CD4-positive, alpha-beta T cell treated with Interferon gamma for 1 hour (primary cell): ENCODE measurements at places on chromosomes 3 and 15.

- DNase-seq = no peak
These were observed 82.8 kb upstream of the HES1 start for GRCh38 chr3:194053136-194053535.

GRCh38 chr15:62069551-62069950, 2.8 kb downstream of the C2CD4A start:
- DNase-seq = no peak

GRCh38 chr15:82536409-82537350, 3.6 kb downstream of the RPS17 start:
- DNase-seq = no peak

DNA sequence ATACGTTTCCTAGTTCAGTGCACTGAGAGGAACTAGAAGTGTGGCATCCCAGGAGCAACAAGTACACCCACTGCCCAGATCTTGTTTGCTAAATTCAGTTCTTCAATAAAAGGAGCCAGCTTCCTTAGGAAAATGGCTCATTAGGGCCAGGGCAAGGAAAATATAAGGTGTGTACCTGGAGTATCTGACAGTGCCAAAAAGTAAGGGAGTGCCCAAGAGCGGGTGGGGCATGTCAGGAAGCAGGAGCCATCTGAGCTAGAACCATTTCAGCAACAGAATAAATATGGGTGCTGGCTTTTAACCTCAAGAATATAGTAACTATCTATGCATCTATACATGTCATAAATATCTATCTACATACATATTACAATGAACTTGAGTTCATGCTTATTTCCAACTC, 44.1 kb downstream of the SLC41A3 start:
- DNase-seq = no peak

GRCh38 chr3:138348754-138349739, 668 bp downstream of the MRAS start:
- DNase-seq = no peak

GRCh38 chr15:84685304-84685703, 27.3 kb upstream of the NMB start:
- DNase-seq = peak; percentile 7

DNA sequence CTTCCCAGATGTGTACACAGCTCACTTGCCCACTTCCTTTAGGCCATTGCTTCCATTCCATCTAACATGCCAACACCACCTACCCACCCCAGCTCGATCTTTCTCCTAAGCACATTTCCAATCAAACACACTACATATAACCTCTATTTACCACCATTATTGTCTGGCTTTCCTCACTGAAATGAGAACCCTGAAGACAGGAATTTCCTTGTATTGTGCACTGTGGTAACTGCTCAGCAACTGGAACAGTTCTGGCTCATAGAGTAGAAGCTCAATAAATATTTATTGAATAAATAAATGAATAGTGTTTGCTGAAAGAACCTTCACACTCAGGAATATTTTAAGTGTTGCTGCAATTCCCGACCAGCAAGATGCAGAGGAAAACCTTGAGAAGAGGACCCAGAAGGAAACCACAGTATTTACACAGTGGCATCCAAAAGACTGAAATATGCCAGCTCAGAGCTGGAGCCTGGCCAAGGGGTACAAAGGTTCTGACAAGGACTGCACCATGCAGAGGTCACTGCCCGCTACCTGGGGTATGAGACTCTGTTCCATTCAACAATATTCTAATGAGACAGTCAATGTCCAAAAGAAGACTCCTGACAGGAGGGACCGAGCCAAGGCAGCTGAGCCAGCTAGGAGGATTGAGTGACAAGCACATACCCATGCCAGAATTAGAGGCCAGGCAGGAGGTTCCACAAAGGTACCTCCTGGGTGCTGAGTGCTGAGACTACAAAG, 168.8 kb downstream of the NUP210 start:
- DNase-seq = no peak

DNA sequence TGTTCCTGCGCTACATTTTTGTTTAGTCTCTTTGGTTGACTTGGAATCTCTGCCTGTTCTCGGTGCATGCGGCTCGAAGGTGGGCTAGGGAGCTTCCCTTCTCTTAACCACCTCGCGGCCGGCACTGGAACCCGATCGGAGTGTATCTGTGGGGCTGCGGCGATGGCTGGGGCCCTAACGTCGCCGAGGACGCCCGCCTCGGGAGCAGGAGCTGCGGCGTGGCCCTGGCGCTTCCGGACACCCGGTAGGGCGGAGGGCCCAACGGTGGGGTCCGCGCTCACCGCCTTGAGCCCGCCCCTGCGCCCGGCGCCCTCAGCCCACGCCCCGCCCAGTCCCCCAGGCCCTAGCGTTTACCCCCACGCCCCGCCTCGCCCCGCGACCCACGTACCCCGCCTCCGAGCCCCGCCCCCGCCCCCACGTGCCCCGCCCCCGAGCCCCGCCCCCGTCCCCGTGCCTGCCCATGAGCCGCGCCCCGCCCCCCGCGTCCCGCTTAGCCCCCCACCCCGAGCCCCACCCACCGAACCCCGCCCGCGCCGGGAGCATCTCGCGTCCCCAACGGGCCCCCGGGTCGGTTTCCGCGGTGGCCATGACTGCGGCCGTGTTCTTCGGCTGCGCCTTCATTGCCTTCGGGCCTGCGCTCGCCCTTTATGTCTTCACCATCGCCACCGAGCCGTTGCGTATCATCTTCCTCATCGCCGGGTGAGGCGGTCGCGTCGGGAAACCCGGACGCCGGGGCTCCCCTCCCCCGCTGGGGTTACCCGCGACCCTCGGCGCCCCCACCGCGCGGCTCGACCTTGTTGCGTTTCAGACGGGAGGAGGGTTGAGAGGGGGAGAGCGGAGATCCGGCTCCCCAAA, at the start of gene APH1B:
Gene APH1B, plus strand, starts transcription at position 568 of the 855 bp plus-strand sequence. Its CDS starts 19 bp downstream, at position 587.
- DNase-seq = peak; percentile 84
